ENCODE measurements at places on chromosomes 16 and 17. TPM values are rescaled to one million over a fixed set of nuclear protein-coding genes. Genes with fewer than 3 reads are reported as not detected.

GRCh38 chr16:50735629-50736122 is 6.2 kb upstream of the CYLD start:
- DNase-seq, result no peak

Gene GNGT2
- total RNA-seq, result not detected

Gene MARCHF10
- 0.71 TPM for total RNA-seq

Gene NXPH3
- total RNA-seq, result 2.2 TPM

Gene TERB1
- 0.05 TPM for total RNA-seq

DNA sequence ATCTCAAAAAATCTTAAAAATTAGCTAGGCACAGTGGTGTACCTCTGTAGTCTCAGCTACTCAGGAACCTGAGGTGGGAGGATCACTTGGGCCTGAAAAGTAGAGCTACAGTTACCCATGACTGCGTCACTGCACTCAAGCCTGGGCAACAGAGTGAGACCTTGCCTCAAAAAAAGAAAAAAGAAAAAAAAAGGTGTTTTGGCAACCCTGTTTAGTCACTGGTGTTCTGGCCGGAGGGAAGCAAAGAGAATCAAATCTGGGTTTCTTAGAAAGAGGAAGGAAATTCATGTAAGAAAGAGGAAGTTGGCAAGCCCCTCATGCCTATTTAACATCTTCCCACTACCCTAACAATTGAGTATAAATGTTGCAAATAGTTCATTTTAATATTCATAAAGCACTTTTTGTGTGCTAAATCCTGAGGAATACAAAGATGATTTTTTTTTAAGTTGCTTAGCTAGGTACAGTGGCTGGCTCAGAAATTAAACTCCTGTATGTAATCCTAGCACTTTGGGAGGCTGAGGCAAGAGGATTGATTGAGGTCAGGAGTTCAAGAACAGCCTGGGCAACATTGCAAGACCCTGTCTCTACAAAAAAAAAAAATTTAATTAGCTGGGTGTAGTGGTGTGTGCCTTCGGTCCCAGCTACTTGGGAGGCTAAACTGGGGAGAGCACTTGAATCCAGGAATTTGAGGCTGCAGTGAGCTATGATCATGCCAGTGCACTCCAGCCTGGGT is 6.5 kb upstream of the USP32 start:
- no peak for DNase-seq

DNA sequence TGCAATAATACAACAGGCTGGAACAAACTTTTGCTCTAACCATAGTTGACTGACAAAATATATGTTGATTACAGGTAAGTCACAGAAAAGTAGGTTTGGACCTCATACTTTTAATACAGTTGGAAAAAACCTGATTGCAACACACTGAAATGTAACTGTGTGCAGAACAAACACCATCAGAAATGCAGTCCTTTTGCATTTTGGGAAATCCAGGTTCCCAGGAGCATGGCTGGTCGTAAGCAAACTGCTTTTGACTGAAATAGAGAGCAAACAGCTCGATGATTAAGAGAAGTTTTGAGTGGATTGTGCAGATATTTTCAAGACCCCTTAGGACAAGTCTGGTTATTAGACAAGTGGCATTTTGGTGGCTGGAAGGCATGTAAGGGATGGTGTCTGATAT is 8.0 kb downstream of the IGF2BP1 start:
- no peak for DNase-seq

DNA sequence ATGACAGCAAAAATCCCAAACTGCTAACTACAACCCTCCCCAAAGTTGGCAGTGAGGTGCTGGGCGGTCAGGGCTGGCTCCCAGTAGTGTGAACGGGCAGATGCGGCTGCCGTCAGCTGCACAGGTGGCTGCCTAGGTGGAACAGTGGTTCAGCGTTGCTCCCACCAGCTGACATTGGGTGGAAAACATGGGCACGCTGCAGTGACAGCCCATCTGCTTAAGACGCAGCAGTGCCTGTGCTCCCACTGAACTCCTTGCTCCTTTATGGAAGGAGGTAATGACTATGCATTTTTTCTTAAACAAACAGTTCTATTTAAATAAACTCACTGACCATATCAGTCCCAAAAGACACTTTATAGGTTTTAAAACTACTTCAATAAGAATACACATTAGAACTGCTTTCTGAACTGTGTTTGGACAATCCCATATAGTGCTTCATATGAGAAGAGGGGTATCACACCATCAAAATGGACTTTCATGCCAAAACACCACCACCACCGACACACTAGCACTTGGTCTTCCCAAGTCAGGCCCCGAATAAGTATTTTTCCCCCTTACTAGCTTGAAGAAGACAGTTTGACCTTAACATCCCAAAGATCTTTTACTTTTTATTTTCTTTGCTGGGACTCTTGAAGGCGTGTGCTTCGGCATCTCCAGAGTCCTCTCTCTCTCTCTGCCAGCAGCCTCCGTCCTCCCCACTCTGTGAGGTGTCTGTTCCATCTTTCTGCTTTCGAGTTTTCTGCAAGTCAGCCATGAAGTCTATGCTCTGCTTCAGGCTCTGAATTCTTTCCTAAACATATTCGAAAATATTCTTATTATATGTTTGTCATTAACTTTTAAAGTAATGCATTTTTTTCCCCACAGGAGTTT is 34.4 kb downstream of the BRD7 start:
- no peak for DNase-seq

Gene CFAP97D1
- not detected for total RNA-seq

Gene KRT36
- total RNA-seq, result not detected
